Cardiac muscle cell (in vitro differentiated cells and primary cell): ENCODE measurements at places on chromosomes 2 and 18. TPM values are rescaled to one million over a fixed set of nuclear protein-coding genes. Genes with fewer than 3 reads are reported as not detected.

SIX3 gene
- polyA plus RNA-seq: not detected in 2 replicates

- no peak for DNase-seq
These were observed 153.2 kb downstream of the LTBP1 start for GRCh38 chr2:33099989-33100388.

DNA sequence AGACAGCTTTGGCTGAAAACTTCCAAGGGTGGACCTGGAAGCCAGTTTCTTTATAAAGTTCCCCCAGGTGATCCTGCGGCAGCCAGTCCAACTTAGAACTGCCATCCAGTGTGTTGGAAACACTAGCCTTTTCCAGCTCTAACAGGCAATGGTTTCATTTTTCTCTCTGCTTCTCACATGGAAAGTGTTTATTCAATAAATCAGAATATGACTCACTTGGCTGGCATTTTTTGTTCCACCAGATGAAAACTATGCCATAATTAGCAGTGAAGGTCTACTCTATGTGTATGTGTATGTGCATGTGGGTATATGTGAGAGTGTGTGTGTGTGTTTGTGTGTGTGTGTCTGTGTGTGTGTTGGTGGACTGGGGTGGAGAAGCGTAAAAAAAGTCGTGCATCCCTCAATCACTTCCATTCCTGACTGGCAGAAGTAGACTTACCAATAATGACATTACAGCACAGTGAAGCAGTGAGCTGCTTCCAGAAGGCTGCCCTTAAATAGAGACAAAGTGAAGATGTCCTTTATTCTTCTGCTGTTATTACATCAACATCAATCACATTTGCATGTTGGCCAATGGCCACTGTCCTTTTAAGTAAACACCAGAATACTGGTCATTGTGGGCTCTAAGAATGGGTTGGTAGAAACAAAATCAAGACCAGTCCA is 90.9 kb upstream of the SETBP1 start:
- DNase-seq: no peak

GRCh38 chr18:3262234-3263131 is 550 bp downstream of the MYL12B start:
- DNase-seq: peak; percentile 50

ACTR1B gene
- 22.9 and 26.3 TPM in 2 replicates for polyA plus RNA-seq

- no peak for DNase-seq
These were observed 54.7 kb downstream of the CDKL4 start for GRCh38 chr2:39188960-39189494.

- peak; percentile 80 for DNase-seq
These were observed 112.1 kb downstream of the NFATC1 start for GRCh38 chr18:79507546-79508480.

DNA sequence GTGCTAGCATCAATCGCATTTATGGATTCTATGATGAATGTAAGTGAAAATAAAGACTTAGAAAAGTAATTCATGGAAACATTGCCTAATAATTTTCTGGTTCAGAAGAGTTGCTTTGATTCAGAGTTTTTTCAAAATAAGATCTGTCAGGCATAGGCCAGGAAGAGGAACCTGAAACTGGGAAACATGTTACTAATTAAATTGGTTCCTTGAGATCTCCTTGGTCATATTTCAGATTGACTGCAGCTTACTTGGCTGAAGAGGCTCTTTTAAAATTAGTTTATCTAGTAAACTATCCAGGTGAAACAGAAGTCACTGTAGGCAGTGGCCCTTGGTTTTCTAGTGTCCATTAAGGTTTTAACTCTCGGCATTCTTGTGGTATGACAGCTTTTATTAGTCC is 27.4 kb downstream of the PPP1CB start:
- DNase-seq: no peak

- DNase-seq: peak; percentile 63
These were observed 101.0 kb upstream of the RNF152 start for GRCh38 chr18:61993831-61994230.

CHN1 gene
- 70.8 and 90.2 TPM in 2 replicates for polyA plus RNA-seq

UPP2 gene
- 0.31 TPM in 1 of 2 replicates, not detected in the other for polyA plus RNA-seq

- DNase-seq: no peak
These were observed 46.7 kb downstream of the ACAA2 start for GRCh38 chr18:49766646-49767045.

- DNase-seq: no peak
These were observed 136.3 kb downstream of the RPIA start for GRCh38 chr2:88827821-88828220.

GRCh38 chr2:43715300-43716098 is 39.3 kb upstream of the C1GALT1C1L start:
- no peak for DNase-seq

DNA sequence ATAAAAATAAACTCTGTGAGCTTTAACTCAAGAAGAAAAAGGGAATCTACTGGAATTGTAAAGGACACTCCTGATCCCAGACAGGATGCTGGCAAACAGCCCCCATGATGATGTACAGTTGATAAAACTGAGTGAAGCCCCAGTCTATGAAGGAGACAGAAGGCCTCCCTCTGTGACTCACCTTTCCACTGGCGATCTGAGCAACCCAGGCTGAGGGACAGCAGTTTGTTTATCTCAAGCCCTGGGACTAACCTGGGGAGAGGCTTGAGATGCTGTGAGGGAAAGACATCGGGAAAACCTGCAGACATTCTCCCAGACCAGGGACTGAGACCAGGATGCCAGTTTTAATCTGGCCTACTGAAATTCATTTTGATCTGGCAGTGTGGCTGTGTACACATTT is 104.5 kb upstream of the CDH2 start:
- DNase-seq: no peak

ACOXL gene
- polyA plus RNA-seq: 0.89 and 4.0 TPM in 2 replicates

FHL2 gene
- 612 and 1,543 TPM in 2 replicates for polyA plus RNA-seq

SLC9A2 gene
- polyA plus RNA-seq: 0.04 TPM in 1 of 2 replicates, not detected in the other

DNA sequence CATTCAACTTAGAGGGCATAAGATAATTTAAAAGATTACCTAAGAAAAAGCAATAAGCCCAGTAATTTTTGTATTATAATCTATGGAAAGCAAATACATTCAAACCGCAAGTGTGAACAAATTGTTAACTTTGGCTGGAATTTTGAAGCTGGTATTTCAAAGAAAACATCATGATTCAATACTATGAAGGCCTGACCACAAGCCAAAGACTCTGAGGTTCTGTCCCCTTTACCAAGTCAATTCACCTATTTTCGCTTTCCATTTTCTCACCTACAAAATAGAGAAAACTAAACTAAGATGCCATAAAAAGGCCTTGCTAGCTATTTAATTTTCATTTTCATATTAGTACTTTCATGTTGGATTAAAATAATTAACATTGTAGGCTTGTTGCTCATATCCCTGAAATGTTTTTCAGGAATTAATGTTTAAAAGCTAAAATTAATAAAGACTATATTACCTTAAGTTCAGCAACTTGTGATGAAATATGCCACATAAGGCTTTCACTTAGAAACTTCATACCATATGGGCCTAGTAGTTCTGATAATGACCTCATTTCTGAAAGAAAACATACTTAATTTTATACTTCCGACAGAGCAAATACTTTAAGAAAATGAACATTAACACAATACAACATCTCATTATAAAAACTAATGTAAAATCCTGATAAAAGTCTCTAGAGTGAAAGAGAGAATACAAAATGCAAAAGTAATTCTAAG is 85.7 kb upstream of the FRZB start:
- no peak for DNase-seq

C18orf32 gene
- polyA plus RNA-seq: 97.6 and 109 TPM in 2 replicates

CDCA7 gene
- 28.6 and 42.3 TPM in 2 replicates for polyA plus RNA-seq

ATIC gene
- 83.7 and 120 TPM in 2 replicates for polyA plus RNA-seq

DNA sequence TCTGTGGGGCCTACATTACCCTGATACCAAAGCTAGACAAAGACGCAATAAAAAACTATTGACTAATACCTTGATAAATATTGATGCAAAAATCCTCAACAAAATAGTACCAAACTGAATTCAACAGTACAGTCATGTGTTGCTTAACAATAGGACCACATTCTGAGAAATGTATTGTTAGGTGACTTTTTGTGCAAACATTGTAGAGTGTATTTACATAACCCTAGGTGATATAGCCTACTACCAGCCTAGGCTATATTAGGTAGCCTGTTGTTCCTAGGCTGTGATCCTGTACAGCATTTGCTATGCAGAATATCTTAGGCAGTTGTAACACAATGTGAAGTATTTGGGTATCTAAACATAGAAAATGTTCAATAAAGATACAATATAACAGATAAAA is 36.7 kb downstream of the CCDC138 start:
- no peak for DNase-seq

ALKAL2 gene
- 1.4 and 1.6 TPM in 2 replicates for polyA plus RNA-seq

GRCh38 chr2:212227755-212228154 is 310.8 kb downstream of the ERBB4 start:
- no peak for DNase-seq

DNA sequence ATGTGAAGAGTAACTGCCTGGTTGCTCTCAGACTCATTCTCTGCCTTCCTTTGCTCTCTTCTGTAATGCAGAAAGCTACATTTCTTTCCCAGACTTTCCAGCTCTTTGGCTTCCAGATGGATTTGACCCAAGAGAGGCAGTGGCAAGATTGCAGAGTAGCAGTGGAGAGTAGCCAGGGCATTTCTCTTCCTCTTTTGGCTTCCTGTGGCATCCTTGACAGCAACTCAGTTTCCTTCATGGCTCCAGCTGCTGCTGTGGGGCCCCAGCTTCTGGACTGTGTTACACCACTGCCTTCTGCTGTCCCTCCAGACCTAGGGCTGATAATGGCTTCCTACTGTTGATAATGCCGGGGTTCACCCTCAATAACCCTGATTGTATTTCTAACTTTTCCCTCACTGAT is 469.4 kb upstream of the SPRED2 start:
- DNase-seq: no peak

DNA sequence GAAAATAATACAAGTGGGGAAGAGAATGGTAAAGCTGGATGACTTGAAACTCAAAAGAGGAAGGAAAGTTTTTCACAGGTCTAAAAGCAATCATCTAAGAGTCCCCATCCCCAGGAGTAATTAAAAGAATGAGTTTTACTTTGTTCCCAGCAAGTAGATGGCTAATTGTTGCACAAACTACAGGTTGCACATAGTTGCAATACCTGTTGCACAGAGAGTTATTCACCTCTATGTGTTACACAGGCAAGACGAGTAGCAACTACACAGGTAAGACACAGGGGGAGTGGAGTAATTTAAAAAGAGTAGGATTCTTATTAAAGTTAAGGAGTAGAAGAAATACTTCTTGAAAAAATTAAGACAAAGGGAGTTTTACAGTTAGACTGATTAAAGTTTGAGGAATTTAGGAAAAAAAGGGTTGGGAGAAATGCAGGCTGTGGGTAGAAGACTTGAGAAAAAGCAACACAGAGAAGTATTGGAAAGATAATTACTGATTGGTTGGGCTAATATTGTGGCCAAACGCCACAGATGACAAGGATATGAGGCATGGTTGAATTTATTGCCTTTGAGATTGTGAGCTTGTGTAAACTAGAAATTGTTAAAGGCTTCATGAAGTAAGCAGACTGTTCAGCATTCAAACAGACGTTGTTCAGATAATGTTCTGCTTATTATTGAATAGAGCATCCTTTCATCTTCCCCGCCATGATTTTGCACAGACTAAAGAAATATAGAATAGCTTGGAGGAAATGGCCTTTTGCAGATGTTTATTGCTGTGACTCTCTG is 699.3 kb downstream of the NR4A2 start:
- DNase-seq: no peak

DNAJC5G gene
- 4.4 and 7.5 TPM in 2 replicates for polyA plus RNA-seq

DNA sequence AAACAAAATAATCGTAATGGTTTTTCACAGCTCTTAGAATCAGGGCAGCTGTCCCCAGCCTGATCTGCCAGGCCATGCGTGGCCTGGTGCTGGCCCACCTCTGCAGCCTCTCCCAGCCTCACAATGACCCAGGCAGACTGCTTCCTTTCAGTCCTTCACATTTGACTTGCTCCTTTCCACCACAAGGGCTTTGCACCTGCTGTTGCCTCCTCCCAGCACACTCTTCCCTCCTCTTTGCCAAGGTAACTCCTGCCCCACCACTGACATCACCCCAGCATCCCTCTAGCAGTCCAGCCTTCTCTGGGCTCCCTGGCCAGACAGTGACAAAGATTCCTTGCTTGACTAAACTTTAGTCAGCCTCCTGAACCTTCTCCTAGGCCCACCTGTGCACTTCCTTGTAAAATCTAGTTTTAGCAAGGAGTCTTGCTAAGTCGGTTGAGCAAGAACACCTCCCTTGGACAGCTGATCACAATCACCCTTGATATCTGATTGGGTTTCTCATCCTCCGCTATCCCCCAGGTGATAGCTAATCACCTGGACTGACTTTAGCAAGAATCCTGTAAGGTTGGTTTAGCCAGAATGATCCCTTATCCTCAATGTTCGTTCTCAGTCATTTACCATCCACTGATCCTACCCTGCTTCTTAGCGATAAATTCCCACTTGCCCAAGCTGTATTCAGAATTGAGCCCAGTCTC is 16.2 kb upstream of the RAB11FIP5 start:
- DNase-seq: no peak

DNA sequence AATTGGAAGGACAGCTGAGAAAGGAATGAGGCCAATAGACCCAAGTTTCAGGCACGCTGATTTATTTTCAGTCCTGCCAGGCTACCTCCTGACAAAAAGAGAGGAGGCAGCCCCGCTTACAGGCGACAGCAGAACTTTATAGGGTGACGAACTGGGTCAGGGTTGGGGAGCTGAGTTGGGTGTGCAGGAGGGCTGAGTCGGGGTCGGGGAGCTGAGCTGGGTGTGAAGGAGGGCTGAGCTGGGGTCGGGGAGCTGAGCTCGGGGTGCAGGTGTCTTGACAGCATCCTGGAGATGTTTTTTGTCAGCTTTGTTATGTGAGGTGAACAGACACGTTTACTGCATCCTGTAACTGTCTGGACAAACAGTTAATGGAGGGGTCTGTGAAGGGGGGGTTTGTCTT is 342.2 kb downstream of the ADCYAP1 start:
- DNase-seq: no peak

DNA sequence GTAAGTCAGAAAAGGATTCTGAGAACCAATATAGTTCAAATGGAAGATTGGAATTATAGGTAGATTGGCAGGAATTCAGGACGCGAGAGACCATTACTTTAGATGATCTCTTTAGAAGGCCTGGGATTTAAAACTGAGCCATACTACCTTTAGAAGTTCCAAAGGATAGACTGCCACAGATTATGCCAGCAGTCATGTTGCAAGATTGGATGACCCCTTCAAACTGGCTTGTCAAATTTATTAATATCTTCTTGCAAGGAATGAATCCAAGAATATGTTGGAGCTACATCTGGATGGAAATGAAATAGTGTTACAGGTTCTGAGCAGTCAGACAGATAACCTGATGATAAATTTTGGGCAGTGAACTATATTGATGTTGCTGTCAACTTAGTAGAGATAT is 22.0 kb downstream of the BABAM2 start:
- DNase-seq: no peak

NT5C1B gene
- polyA plus RNA-seq: 0.32 and 1.9 TPM in 2 replicates

GRCh38 chr2:147352264-147353071 is 492.4 kb upstream of the ACVR2A start:
- DNase-seq: no peak

FZD7 gene
- 9.4 and 13.4 TPM in 2 replicates for polyA plus RNA-seq
